ENCODE measurements at places on chromosomes 5 and 9.
A peak's percentile ranks its signal among the peaks of the same experiment; 100 is the strongest.

DNA sequence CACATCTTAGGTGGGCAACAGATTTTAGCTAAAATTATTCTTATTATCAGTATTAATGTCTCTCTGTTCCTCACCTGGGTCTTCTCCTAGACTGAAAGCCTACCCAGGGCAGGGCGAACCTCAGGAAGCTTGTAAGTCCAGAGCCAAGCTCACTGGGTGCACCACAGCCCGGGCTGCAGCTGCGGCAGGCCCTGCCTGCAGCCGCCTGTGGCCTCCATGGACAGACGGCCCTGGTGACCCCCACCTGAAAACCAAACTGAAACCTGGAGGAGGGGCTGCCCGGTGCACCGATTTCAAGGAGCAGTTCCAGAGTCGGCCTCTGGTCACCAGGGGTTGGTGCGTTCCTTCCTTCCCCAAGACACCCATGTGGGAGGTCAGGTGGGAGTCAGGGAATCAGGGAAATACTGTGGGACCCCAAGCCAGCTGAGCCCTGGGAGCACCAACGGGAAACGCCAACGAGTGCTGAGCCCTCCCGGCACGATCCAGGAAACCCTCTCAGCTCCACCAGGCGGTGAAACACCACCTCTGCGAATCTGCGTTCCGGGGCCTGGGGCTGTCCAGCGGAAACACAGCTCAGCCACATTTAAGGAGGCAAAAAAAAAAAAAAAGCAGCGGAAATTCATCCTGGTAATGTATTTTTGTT lies 68.6 kb upstream of the PPP1R26 start:
- DNase-seq, result no peak

DNA sequence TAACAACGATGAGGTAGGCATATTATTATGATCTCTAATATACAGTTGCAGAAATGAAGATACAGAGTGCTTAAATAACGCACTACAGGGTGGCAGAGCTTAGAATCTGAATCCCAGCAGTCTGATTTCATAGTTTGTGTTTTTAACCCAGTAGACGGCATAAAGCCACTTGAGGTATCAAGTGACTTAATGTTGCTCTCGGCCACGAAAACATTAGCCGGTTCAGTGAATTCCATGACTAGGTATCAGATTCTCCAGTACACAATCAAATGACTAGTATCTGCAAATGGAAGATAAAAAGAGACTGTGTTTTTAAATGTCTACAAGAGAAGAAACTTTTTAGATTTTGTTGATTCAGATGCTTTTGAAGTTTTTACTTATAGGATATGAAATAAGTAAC lies 24.8 kb downstream of the SMC2 start:
- DNase-seq, result no peak

GRCh38 chr9:116927726-116928125 lies 240.6 kb downstream of the TRIM32 start:
- no peak for DNase-seq

GRCh38 chr5:151825445-151825844 lies 53.7 kb downstream of the G3BP1 start:
- DNase-seq, result peak; percentile 46

GRCh38 chr5:66634601-66635000 lies 38.4 kb downstream of the MAST4 start:
- no peak for DNase-seq

GRCh38 chr9:8371686-8372085 lies 572.1 kb upstream of the DMAC1 start:
- no peak for DNase-seq

GRCh38 chr9:78074385-78075291 lies 43.0 kb upstream of the GNAQ start:
- peak; percentile 20 for DNase-seq

GRCh38 chr9:28120184-28120583 lies 546.9 kb upstream of the C9orf72 start:
- no peak for DNase-seq

DNA sequence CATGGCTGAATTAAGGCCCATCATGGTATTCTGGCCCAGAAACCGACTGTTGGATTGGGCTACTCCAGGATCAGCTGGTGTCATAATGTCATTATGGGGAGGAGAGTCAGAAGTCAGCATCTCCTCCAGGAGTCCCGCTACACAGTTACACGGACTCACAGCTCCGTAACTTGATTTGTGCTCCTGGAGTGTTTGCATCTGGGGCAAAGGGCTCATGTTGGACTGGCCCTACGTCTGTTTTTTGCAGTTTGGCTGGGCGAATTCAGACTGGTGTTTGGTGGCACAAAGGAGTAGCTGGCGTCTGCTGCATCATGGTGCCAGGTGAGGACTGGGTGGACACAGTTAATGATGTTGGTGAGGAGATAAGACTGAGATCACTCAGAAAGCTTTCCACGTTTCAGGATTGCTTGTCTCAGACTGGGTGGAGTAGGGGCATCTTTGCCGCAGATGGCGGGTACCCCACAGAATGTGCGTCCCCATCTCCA lies 31.3 kb downstream of the OR2V1 start:
- no peak for DNase-seq

DNA sequence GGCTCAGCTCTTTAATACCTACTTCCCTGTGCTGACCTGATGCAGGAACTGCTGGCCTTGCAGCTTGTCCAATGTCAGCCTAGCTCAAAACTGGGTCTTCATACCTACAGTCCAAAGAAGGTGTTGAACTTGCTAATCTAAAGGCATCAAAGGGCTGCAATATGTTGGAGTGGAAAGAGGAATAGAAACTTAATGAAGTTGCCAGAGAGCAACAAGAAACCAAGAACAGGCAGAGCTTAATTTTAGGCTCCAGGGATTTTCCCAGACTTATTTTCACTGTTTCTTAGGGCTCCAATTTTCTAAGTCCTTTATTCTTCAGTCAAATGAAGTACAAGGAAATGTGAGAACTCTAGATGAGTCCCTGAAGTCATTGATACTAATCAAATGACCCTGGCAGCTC lies 17.6 kb upstream of the ERCC6L2 start:
- DNase-seq, result no peak

DNA sequence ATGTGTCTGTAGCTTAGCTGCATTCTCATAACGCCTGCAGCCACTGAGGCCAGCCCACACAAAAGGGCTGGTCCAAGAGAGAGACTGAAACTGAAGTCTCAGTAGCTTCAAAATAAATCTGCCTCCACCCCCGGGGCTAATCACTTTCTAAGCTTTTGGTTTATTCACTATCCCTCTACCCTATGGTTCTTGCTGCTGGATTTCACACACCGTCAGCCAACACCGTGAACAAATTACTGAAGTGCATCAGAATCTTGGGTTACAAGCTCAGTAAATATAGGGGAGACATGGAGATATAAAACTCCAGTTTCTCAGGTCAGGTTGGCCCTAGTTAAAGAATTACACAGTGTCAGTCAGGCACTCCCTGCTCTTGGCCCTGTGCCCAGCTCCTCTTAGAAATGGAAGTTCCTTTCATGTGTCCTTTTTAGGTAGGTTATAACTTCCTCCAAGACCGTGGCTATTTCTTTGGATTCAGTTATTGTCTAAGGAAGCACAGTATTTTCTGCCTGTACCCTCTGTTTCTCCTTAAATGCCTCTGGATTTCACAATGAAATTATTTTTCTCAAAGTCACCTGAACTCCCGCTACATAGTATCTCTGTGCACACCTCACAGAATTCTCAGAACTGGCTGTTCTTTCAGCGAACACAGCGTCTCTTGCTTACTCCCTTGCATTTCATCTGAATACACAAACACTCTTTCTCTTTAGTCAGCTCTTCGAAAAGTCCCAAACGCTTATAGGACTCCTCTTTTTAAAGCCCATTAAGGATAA lies 112.5 kb downstream of the FAM174A start:
- DNase-seq, result peak; percentile 37

DNA sequence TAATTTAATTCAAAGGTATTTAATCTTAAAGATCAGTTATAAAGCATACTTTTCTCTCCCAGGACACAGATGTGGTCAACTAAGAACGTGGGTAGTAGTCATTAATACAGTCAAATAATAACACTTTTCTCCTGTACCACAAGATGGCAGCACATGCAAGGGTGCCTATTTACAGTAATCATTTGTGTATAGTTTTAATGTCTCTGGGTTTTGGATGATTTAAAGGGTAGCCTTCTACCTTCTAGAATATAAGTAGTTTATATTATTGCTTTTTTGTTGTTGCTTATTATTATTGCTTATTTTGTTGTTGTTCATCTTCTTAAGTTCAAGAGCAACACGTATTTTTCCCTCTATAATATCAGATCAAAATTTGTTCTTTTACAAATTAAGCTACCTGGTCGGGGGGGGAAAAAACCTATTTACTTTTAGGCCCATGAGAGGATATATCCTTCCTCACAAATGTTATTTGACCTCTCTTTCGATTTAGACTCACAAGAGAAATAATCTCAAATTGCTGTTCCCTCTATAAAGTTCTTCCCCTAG lies 59.6 kb upstream of the SLC27A6 start:
- peak; percentile 49 for DNase-seq

DNA sequence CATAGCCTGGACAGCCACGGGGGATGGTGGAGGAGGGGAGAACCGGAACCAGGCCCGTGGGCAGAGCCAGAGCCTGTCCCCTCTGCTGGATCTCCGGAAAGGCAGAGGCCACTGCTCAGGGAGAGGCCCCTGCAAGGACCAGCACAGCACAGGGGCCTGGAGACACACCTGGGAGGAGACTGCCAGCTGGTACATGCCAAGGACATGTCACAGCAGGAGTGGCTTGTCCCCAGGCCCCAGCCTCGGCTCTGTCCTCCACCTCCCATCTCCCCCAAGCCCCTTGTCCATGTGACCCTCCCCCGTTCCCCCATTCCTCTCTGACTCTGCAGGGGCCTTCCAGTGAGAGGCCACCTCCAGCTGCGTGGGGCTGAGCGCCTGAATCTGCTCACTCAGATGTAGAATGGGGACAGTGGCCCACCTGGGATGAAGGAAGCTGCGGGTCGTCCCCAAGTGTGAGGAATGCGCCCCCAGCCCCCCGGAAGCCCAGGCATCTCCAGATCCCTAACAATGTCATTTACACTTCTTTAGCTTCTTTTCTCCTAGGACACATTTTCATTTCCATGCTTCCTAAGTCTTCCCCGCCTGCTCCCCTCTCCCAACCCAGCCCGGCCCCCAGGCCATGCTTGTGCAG lies 349.6 kb upstream of the IRX2 start:
- DNase-seq, result no peak

DNA sequence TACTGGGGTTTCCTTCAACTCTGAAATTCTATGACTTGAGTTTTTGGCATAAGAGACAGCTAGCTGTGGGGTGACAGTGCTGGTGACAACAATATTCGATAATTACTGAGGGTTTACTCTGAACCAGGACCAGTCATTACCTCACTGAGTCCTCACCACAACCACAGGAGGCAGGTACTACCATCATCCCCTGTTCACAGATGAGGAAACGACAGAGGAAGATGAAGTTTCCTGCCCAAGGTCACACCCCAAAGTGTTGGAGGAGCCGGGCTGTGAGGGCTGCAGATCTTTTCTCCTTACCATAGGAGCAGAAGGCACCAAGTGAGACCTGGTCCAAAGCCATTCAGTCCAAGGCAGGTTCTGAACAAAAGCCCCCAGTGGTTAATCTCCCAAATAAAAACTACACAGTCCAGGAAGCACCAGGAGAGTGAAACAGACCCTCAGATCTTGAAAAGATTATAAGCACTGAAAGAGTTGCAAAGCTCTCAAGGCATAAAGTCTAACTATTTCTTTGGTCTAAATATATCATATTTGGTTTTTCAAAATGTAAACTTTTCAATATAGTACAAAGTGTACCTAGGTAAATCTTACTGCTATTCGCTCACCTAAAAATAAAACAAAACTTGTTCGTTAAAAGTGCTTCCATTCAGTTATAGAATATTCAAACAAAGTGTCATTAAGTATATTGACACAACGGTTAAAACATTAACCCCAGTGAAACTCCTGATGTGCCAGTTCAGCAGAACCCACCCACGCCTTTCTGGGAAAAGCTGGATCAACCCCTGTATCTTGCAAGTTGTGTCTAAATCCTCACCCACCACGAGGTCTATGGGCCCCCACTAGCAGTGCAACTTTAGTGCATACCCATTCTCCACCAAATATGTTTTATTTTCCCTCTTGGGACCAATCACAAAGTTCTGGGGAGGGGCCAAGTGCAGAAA lies 82.6 kb upstream of the EQTN start:
- DNase-seq, result no peak

GRCh38 chr9:135365013-135365768 lies 114.4 kb upstream of the PPP1R26 start:
- no peak for DNase-seq

GRCh38 chr5:98605426-98605825 lies 168.0 kb upstream of the RGMB start:
- DNase-seq, result no peak

DNA sequence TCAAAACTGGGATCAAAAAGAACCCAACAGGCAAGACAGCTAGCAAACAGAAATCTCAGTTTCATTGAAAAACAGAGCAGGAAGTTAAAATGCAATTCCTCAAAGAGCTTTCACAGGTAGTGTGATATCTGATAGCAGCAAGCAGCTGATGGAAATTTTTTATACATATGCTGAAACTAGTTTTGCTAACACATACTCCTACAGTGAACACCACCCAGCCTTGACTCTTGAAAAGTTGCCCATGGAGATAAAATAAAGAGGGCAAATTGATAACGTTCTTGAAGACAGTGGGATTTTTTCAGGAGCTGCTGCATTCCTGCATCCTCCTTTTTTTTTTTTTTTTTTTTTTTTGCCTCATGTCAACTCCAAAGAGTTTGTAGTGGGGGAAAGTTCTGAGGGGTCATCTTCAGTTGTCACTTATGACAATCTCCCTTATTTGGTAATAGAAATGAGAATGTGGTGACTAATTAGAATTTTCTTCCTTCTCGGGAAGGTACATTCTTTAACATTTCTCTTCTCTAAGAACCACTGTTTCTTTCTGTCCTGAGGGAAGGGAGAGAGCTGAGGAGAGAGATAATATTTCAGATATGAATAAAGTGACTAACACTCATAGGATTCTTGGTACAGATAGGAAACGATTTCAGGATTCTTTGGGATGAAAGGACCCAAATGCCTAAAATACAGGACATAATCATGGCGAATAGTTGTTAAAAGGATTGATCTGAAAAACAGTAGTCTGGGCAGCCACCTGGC lies 24.6 kb downstream of the SH3RF2 start:
- DNase-seq, result no peak

DNA sequence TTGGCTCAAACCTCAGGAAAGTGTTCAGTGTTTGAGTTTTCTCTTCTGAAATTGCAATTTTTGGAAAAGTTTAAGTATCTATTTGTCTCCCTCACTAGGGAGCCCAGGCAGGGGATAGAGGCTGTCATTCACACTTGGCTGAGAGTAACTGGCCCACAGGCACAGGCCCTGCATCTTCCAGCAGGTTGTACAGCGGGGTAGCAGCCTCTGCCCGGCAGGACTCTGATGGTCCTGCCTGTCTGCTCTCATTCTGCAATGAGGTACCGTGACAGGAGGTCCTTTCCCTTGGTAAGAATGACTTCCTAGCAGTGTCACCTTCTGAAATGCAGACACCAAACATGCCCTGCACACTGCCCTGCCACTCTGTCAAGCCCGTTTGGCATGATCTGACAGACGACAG lies 282.8 kb upstream of the DAP start:
- no peak for DNase-seq

- DNase-seq, result no peak
These were observed 60.3 kb downstream of the CXXC5 start for GRCh38 chr5:139708434-139708861.

DNA sequence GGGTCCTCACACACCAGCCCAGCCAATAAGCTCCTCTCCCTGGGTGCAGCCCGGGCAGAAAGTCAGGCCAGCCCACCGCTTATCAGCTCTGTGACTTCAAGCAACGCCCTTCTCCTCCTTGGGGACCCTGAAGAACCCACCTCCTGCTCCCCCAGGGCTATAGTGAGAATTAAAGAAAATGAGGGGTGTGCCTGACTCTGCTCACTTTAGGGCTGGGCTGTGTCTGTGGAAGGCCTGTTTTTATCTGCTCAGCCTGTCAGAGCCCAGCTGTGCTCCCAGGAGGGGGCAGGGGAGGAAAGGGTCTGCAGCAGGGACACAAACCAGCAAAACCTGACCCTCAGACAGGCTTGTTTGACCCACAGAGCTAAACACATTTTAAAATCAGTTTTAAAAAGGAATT lies 3.9 kb downstream of the GPRIN1 start:
- DNase-seq, result no peak

Data from CD4-positive, alpha-beta T cell treated with Interleukin-17A for 4 hours (primary cell).